Stimulated activated CD4-positive, alpha-beta T cell treated with anti-CD3 and anti-CD28 coated beads, Interleukin-4, amount 100 ng/mL, for 48 hours (primary cell): ENCODE measurements at places on chromosomes 5 and 9.

DNA sequence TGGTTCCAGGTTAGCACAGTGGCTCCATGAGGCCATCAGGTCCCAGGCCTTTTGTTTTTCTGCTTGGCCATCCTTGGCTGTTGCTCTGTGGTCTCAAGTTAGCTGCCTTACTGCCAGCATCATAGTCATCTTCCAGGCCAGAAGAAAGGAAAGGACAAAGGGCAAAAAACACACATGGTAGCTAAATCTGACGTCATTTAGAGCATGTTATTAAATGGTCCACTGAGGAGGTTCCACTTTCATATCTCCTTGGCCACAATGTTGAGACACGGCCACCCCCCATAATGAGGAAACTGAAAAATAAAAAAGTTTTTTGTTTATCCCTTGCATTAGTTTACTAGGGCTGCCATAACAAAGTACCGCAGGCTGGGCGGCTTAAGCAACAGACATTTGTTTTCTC, 106.4 kb upstream of the NIPBL start:
- no peak for DNase-seq

DNA sequence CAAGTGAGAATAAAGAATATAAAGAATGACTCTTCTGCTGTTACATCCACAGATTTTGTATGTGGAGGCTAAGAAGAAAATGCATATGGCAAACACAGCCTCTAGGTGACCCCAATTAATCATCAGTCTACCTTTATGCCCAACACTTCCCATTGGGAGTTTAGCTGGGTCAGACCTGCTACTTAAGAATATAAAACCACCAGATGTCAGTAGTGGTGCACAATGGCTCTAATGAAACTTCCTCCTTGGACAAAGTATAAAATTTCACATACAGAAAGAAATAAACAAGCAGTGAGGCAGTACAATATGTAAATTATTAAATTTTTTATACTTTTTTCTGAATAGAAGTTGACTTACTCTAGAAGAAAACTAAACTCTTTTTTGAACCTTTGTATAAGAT, 539.9 kb downstream of the BRINP1 start:
- no peak for DNase-seq

GRCh38 chr5:143435210-143435657, 31.7 kb upstream of the NR3C1 start:
- DNase-seq = no peak

GRCh38 chr5:157335534-157336422, 69.9 kb downstream of the CYFIP2 start:
- DNase-seq = no peak

DNA sequence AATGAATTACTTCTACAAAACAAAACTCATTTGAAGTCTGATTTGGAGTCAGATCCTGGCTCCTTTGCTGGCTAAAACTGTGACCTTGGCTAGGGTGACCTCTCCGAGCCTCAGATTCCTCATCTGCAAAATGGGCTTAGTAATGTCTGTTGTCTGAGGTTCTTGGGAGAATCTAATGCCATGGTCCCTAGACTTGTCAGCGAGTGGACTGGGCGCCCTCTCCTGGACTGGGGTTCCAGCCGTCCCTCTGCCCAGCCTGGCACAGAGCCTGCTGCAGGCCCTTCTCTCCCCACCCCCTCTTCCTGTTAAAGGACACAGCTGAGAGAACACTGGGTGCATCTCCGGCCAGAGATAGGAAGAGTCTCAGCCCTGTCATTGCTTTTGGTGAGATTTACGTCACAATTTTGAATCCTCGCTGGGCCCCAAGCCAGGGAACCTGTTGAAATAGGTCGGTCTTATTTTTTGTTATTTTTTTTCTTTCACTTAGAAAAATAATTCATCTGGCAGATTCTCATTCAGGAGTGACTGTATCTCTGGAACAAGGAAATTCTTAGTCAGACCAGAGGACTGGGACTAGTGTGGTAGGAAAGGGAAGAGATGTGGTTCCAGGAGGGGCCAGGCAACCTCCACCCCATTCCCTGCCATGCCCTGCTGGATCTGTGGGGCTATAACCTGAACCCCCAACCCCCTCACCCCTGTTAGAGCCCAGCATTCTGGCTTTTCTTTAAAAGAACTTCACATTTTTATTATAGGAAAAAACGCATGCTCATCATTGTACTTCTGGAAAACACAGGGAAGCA, 48.2 kb upstream of the RPL26L1 start:
- DNase-seq = no peak

DNA sequence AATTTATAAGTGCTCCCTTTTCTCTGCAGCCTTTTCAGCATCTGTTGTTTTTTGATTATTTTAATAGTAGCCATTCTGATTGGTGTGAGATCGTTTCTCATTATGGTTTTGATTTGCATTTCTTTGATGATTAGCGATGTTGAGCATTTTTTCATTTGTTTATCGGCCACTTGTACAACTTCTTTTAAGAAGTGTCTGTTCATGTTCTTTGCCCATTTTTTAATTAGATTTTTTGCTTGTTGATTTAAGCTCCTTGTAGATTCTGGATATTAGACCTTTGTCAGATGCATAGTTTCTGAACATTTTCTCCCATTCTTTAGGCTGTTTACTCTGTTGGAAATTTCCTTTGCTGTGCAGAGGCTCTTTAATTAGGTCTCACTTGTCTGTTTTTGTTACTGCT, 46.3 kb downstream of the FYB1 start:
- no peak for DNase-seq

GRCh38 chr5:141762790-141763368, 80.8 kb upstream of the ARAP3 start:
- no peak for DNase-seq

DNA sequence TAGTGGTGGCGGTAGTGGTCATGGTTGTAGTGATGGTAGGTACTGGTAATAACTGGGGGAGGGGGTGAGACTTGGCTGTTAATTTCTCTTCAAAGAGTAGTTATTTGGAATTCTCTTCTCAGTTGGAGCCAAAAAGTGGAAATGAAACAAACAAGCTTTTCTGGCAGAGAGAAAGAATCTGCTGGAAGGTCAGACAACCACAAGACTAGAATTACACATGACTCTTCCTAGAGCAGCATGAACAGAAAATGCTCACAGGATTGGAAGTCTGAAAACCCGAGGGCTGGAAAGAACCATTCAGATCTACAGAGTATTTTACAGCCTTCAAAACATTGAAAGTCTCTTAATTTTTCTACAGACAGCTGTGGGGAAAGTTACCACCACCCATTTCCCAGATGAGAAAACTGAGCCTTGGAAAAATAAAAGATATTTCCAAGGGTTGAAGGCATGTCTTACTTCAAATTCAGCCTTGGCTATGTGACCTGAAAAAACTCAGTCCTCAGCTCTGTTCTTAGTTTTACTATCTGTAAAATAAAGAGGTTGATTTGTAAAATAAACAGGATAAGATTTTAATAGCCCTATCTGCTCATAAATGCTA, 42.9 kb upstream of the TRIM32 start:
- no peak for DNase-seq

DNA sequence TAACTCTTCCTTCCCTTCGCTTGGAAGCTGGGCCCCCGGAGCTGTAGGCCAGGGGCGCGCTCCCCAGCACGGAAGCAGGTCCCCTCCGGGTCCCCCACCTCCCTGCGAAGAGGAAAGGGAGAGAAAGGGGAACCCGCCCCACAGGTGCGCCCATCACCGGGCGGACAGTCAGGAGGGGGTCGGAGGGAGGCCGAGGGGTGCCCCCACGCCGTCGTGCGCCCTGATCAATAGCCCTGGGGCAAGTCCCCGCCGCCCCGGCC, 793 bp downstream of the AGPAT2 start:
- DNase-seq = no peak

DNA sequence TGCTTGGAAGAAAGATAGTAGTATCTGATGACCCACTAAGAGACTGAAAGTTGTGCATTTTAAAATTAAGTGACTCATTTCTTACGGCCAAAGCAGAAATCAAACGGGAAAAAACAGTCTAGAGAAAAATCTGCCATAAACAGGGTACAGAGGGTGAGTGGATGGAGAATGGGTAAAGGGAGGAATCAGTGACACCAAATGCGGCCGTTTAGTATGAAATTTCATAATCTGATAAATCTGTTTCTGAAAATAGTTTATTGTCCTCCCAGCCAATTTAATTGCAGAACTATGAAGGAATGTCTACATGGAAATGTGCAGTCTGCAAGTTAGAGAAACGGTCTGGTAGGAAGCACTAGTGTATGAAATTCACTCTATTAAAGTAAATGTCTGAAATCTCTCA, 39.5 kb downstream of the ADAMTS12 start:
- DNase-seq = no peak

- no peak for DNase-seq
These were observed 12.9 kb downstream of the ACSL6 start for GRCh38 chr5:131998431-131999040.

- DNase-seq = no peak
These were observed 77.6 kb upstream of the FREM1 start for GRCh38 chr9:14987858-14988257.

- DNase-seq = no peak
These were observed 80.9 kb upstream of the SPOCK1 start for GRCh38 chr5:137580030-137580429.

- DNase-seq = no peak
These were observed 40.2 kb downstream of the FBXW11 start for GRCh38 chr5:171966270-171966669.

- no peak for DNase-seq
These were observed 134.6 kb upstream of the PPP1R26 start for GRCh38 chr9:135344915-135345500.

DNA sequence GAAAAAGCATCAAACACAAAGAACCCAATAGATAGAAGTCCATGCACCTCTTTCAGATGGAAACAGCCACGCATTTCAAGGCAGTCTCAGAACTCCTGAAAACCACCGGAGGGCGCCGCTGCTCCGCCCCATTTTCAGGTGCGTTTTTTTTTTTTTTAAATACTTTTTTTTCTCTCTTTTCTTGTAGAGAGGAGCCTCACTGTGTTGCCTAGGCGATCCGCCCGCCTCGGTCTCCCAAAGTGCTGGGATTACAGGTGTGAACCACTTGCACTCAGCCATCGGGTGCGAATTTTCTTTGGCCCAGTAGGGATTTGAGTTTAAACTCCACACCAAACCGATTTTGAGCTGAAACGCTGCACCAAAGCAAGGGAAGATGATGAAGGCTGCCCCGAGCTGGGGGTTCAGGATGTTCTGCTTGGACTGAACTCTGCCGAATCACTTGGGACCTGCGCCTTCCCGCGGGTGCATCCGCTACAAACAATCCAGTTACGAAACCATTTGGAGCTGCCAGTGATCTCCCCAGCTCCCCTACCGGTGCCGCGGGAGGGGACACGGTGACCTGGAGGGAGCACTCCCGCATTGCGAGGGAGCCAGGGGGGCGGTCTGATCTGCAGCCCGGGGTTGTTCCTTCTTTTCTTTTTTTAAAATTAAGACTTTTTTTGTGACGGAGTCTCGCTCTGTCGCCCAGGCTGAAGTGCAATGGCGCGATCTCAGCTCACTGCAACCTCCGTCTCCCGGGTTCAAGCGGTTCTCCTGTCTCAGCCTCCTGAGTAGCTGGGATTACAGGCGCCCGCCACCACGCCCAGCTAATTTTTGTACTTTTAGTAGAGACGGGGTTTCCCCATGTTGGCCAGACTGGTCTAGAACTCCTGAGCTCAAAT, 1.4 kb downstream of the PTGR1 start:
- DNase-seq = peak; percentile 33

DNA sequence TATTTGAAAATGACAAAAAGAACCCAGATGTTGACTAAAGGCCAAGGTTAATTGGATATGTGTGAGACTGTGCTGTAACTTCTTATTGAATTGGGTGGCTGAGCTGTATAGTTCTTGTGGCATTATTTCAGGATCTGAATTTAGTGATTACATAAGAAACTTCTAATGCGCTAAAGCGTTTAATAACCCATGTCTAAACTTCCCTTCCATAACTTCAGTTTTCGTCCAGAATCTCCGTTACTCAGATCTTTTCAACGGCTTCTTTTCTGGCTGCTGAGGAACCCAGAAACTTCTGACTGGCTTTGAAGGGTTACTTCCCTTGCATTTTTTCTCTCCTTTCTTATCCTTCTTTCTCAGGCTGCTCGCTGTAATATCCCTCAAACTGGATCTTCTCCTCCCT, 28.1 kb upstream of the C9orf72 start:
- no peak for DNase-seq

- DNase-seq = no peak
These were observed 19.1 kb upstream of the NEK6 start for GRCh38 chr9:124238546-124239140.

DNA sequence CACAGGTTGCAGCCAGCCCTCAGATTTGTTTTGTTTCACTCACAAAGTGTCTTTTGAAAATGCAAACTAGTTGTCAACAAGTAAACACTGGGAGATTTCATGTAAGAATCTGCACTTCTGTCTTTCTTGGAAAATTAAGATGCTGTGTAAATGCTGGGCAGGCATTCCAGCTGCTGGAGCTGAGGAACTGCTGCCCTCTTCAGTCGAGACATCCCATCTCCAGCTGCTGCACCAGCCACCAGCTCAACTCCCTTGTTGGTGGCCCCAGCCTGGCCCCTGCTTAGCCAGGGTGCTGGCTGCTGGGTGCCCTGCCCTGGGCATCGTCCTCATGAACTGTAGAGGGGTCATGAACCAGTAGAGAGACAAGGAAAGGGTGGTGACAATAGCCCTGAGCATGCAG, 33.1 kb upstream of the AFAP1L1 start:
- no peak for DNase-seq

DNA sequence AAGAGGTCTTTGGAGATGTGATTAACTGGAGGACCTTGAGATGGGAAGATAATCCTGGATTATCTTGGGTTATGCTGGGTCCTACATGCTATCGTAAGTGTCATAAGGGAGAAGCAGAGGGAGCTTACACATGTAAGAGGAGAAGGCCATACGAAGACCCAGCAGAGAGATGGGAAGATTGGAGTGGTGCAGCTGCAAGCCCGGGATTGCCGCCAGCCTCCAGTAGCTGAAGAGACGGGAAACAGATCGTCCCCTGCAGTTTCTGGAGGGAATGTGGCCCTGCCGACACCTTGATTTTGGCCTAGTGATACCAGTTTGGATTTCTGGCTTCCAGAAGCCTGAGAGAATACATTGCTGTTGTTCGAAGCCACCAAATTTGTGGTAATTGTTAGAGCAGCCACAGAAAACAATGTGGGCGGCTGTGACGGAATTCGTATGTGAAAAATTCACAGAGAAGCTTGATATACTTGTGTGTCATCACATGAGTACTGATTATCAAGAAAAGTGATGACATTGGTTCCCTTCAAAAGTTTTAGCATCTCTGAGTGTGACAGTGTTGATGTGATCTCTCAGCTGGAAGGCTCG, 86.9 kb downstream of the CYFIP2 start:
- peak; percentile 49 for DNase-seq

- DNase-seq = no peak
These were observed 153.5 kb downstream of the MAT2B start for GRCh38 chr5:163658702-163659567.

DNA sequence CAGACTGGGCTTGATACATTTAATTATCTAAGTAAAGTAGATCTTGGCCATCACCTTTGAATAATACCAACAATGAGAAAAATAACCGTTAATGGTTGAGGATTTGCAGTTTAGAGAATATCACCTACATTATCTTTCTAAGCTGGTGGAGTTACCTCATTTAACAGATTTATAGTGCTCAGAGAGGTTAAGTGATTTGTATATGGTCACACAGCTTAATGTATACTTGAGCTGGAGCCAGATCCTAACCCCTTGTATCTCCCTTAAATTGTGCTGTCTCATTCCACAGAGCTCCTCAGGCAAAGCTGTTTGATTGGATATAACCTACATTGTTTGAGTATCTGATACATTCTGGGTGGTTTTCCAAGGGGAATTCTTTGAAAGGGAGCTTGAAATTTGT, 57.8 kb downstream of the INSYN2B start:
- DNase-seq = no peak

- DNase-seq = no peak
These were observed 6.0 kb downstream of the RASGEF1C start for GRCh38 chr5:180202939-180203573.

GRCh38 chr5:28344836-28345433, 1306.5 kb upstream of the CDH9 start:
- no peak for DNase-seq
